ENCODE measurements at places on chromosomes 13 and 19. TPM values are rescaled to one million over a fixed set of nuclear protein-coding genes. Genes with fewer than 3 reads are reported as not detected.

TFDP1 gene
- total RNA-seq: 78.4 TPM

PIK3R2 gene
- total RNA-seq: 47.0 TPM

DNA sequence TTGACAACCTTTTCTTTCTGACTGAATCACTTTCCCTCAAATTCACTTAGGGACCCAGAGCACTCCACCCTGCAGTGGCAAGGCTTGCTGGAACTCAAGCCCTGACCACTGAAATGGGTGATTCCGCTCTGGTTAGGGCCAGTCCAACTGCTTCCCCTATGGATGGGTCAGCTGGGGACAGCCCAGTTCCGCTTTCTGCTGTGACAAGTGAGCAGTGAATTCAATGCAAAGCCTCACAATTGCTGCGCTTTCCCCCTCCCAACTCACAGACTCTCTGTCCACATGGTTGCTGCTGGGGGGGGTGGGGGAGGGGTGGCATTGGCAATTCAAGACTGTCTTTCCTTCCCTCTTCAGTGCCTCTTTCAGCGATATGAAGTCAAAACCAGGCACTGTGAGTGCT lies 18.7 kb downstream of the CD70 start:
- no peak for DNase-seq

DNA sequence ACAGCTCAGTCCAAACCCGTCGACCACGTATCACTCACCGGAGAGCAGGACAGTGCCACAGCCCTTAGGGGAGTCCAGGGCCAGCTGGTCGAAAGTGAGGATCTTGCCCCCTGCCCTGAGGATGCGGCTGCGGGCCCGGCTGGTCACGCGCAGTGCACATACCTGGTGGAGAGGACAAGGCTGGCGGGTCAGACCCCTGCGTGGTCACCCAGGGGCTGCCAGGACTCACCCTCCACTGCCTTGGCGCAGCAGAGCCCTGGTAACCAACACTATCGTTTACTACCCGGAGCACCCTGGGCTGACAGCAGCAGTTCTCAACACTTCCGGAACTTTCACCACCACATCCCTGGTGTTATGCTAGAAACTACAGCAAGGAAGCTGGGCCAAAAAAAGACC lies 1.2 kb upstream of the FAM83E start:
- no peak for DNase-seq

PDE4C gene
- 0.33 TPM for total RNA-seq

DNA sequence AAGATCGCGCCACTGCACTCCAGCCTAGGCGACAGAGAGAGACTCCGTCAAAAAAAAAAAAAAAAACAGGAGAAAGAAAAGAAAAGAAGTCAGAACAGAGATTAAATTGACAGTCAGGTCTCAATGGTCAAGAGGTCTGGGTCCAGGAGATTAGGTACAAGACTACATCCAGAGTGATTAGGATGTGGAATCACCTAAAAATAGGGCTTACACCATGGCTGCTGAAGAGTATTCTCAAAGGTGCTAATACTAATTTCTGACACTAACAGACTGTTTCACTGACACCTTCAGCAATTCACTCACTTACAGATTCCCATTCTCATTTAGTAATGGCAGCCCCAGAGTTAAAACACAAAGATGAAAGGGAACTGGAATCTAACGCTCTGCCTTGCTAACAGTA lies 91.7 kb downstream of the TBC1D4 start:
- DNase-seq: no peak

ZNF570 gene
- 6.6 TPM for total RNA-seq

CGB5 gene
- total RNA-seq: not detected

GRCh38 chr19:48466561-48467325 lies 2.4 kb upstream of the CYTH2 start:
- no peak for DNase-seq

DNA sequence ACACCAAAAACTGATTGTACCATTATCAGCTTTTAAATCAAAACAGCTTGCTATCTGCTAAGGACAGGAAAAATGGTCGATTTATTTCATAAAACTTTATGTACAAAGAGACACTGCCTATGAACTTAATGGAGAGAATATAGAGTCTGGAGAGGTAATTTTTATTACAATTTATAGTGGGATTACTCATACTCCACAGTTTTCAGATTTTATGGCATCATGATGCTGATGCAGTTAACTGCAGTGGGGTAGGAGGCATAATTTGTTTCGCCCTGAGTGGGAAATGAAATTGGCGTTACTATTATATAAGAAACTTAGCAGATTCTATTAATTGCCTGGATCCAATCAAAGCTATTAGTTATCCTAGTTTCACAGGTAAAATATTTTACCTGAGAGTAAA lies 301.4 kb downstream of the KLF12 start:
- no peak for DNase-seq

- DNase-seq: no peak
Observed at GRCh38 chr19:28021259-28022185, 1191.4 kb downstream of the UQCRFS1 start.

SPRYD7 gene
- total RNA-seq: 6.0 TPM

DNA sequence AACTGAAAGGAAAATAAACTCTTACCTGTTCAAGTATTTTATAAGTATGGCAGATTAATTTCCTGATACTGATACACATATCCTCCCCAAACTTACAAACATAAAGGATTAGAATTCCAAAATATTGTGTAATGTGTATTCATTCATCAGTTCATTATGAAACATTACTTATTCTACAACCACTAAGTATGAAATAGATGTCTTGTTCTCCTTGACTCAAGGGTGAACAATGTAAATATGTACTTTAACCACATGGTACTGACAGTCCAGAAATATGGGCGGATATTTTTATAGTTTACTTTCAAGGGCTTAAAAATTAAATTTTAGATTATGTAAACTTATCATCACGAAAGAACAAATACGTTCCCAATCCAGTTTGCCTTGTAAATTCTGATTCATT lies 334.0 kb downstream of the LIG4 start:
- no peak for DNase-seq

SGCG gene
- total RNA-seq: 15.1 TPM

GPI gene
- 297 TPM for total RNA-seq

POU2F2 gene
- 1.7 TPM for total RNA-seq

DNA sequence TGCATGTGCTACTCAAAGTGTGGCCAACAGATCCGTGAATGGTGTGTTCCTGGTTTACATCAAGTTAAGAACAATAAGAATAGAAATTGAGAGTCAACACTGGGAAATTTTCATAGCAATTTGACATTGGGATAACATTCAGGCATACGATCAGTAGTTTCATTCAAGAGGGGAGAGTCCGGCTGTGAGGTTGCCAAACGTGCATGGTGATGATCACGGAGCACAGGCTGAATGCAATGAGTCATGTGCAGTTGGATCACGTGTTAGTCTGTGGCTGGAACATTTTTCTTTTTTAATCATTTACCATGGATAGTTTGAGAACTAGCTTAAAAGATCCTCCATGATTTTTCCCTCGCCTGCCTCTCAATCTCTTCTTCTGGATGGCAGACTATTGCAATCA lies 2.5 kb upstream of the DCT start:
- no peak for DNase-seq

PCP2 gene
- total RNA-seq: 1.0 TPM

- no peak for DNase-seq
Observed at GRCh38 chr13:51469790-51470189, 17.0 kb upstream of the INTS6 start.

- DNase-seq: no peak
Observed at GRCh38 chr13:40777166-40777808, 6.3 kb upstream of the MRPS31 start.

FCAR gene
- not detected for total RNA-seq

LILRB2 gene
- not detected for total RNA-seq

- DNase-seq: no peak
Observed at GRCh38 chr13:62704875-62705274, 1289.2 kb upstream of the PCDH20 start.

ZNF808 gene
- total RNA-seq: 37.4 TPM

DNA sequence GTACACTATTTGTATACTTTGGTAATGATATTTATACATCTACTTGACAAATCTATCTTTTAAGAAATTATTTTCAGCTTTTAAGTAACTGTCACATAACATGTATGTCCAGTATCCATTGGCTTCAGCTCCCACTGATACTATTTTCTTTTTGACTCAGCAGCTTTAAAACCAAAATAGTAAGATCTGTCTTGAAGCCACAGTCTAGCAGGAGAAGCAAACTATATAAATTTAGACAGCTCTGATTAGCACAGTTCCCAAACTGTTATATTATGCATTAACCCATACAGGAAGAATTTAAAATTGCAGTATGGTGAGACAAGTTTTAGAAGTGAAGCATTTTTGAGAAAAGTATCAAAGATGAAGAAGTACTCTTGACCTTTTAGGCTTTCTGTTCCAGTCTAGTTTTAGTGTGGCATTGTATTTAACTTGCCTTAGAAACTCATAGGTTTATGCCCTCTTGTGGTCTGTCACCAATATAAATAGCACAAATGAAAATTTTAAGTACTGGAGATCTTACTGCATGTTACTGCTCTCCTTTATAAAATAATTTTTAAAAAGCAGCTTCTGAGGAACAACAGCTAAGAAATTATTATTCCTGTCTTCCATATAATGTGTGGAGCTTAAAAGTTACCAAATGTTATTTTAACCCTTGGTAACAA lies 24.7 kb downstream of the URI1 start:
- no peak for DNase-seq

FXYD7 gene
- not detected for total RNA-seq

MBD3L3 gene
- not detected for total RNA-seq

DNA sequence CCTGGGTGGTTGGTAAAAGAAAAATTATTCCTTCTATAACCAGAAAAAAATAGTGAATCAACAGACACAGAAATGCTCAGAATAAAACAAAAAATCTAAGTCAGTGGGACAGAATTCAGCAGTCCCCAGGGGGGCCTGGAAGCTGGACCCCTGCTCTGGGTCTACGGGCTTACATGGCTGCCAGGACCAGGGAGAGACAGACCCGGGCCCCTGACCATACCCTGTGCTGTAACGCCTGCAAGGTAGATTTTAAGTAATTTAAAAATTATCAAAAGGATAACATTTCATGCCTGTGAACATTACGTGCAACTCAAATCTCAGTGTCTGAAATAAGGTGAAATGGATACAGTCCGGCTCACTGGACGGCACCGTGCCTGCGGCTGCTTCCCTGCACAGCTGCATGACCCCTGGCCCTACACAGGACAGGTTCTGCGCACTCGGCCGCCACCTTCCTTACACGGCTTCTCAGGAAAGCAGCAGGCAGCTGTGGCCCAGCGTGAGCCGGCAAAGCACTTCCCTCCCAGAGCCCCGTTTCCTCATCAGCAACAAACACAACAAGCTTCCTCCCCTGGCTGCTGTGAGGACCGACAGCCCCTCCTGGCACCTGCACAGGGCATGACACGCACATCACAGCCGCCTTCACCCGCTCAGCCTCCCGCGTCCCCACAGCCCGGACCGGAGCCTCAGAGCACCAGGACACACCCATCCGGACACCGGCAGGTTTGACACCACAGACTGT lies 22.2 kb downstream of the RASA3 start:
- DNase-seq: no peak

DNA sequence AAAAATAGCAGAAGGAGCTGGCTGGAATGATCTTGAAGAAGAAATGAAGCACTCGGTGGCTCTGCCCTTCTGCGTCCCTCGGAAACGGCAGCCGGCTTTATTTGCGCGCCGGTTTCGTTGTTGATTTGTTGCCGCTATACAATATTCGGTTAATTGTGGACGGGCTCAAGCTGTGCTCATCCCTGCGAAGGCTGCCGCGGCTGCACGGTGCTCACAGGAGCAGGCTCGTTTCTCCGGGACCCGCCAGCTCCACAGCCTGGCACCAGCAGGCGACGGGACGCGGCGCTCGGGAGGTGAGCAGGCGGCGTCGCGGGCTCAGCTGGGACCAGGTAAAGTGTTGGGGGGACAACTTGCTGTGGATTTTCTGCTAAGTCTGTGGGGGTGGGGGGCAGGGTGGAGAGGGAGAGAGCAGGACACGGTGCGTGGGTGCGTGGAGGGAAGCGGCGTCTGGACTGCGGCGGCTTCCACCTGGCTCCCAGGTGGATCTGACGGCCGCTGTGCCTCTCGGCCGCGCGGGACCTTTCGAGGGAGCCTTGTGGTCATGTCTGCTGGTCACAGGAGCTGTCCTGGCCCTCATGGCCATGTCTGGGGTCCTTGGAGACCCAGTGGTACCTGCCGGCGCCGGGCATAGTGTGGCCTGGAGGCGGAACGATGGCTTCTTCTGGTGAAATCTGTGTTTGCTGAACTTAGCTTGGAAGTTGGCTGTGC lies 90.9 kb downstream of the TEX29 start:
- no peak for DNase-seq

DNA sequence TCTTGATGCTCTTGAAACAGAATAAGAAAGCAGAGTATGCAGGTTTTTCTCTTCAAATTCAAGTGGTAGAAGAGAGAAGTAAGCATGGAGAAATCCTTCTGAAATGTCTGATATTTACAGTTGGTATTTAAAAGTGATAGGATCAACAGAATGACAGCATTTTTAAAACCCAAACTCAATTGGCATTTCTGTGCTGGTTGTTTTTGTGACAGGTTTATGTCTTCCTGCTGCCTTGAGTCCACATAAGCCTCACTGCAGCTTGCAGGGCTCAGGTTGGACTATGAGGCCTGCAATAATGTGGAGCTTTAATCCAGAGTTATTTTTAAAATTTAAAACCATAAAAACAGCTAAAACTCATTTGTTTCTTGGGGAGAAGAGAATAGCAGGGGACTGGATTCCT lies 105.1 kb downstream of the ZAR1L start:
- DNase-seq: no peak

DNA sequence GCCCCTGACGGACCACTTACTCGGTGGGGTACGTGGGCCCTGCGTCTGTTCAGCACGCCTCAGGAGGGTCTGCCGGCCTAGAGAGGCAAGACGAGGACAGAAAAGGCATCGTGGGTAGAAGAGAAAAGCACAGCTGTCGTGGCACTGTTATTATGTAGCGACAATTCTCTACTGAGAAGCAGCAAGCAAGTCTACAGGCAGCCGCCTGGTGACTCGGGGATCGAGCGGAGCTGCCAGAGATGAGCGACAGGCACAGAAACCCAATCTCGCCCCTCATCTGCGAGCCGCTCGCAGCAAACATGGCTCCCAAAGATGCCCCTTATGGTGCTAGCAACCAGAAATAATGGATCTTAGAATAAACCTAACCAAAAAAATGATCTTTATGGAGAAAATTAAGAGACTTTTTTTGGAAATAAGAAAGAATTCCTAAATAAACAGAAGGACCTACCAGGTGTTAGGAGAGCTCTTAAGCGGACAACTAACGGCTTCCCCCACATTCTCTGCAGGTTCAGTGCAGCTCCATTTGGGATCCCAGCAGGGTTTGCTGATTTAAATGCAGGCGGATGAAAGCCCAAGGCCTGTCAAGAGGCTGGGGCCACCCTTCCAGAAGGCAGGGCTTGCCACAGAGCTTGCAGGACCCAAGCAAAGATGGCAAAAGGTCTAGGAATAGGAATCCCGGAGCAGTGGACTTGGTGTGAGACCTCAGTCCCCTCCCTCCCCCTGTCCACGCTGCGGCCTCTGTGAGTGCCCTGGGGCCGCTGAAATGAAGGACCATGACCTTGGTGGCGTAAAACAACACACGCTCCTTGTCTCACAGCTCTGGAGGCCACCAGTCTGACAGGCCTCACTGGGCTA lies 152.6 kb downstream of the KDM4B start:
- no peak for DNase-seq

DNA sequence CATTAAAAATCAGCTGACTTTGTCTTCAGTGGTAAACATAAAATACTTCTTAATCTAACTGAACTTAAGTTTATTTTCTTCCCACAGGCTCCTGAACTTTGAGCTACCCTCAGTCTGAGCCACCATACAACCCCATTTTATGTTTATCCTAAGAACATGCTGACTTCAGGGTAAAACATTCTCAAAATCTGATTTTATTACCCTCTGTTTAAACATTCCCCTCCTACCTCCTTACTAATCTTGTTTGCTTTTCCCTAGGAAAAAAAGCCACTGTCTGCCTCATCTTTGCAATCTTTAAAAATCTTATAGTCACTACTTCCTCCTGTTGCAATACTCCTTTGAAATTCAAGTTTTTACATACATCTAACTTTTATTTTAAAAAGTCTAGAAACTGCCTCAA lies 4.0 kb downstream of the ZNF91 start:
- DNase-seq: no peak

All from type B pancreatic cell (in vitro differentiated cells).